NCI-H2029 (cell line): ENCODE measurements at places on chromosomes 13 and 19.

- DNase-seq: no peak
These were observed 606 bp downstream of the ERCC5 start for GRCh38 chr13:102846261-102847015.

DNA sequence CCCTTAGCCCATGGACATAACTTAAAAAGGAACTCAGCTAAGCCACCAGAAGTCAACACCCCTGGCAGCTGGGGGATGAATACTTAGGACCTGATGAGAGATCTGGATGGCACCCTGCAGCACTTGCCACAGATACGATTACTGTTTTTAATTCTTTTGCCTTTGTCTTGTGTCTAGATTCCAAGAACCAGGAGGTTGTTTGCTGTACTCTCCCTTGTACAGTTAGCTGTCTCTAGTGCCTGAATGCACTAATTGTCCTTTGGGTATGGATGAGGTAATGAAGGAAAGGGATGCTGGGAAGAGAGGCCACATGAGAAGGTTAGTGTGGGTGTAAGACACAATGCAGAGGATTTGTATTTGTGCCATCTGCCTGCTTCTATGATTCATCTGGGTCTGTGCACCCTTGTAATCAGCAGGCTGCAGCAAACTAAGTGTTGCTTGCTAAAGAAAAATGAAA lies 385.8 kb downstream of the KCNRG start:
- no peak for DNase-seq

GRCh38 chr19:42193706-42194105 lies 23.8 kb downstream of the DEDD2 start:
- DNase-seq: no peak

- DNase-seq: no peak
These were observed 8.8 kb upstream of the BBC3 start for GRCh38 chr19:47239610-47240296.

- no peak for DNase-seq
These were observed 879 bp upstream of the FCGBP start for GRCh38 chr19:39935364-39935661.

DNA sequence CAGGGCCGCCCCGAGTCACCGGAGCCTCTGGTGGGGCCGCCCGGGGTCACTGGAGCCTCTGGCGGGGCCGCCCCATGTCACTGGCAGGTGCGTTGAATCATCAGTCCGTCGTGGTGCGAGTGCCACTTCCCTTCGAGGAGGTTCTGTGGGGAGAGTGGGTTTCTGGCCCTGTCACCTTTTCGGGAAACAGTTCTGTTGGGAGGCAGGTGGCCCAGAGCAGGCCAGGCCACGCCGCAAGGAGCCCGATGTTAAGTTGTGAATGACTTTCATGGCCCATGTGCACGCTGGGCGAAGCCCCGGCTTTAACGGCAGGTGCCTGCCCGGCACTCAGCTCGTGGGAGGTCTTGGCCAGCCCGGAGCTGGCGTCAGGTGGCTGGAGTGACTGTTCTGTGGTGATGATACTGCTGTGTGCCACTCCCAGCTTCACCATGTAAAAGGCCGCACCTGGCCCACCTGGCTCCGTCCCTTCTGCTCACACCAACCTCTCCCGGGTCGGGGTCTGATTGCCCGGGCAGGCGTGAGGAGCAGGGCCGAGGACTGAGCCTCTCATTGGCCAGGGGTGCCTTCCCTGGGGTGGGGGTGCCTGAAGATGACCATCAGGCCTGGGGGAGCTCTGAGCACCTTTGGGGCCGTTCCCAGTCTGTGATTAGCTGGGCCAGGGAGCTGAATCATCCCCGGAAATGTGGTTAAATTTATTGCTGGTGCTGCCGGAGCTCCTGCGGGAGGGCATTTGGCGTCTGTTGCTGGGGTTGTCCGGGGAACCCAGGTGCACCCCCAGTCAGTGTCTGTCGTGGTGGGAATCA lies 29.2 kb downstream of the CSNK1G2 start:
- DNase-seq: no peak

DNA sequence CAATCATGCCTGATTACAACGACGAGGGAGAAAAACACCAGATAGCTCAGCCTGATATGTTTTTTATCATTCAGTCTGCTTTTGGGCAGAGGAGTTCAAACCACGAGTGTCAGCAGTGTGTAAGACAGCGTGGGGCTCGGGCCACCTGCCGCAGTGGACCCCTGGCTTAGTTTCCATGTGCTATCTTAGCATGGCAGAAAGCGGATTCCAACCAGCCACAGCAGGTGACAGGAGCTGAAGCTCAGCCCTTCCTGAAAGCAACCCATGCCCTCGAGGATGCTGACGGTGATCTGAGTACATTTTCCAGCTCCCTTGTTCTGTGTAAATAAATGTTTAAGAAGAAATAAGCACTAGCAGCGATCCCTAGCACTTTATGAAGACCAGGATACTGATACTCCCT lies 32.2 kb upstream of the MBNL2 start:
- no peak for DNase-seq

- DNase-seq: no peak
These were observed 45.4 kb downstream of the ZIC5 start for GRCh38 chr13:99926014-99926731.

GRCh38 chr13:27869436-27870095 lies 50.2 kb upstream of the PDX1 start:
- DNase-seq: no peak

GRCh38 chr13:65911546-65912193 lies 1318.5 kb downstream of the PCDH9 start:
- DNase-seq: no peak

DNA sequence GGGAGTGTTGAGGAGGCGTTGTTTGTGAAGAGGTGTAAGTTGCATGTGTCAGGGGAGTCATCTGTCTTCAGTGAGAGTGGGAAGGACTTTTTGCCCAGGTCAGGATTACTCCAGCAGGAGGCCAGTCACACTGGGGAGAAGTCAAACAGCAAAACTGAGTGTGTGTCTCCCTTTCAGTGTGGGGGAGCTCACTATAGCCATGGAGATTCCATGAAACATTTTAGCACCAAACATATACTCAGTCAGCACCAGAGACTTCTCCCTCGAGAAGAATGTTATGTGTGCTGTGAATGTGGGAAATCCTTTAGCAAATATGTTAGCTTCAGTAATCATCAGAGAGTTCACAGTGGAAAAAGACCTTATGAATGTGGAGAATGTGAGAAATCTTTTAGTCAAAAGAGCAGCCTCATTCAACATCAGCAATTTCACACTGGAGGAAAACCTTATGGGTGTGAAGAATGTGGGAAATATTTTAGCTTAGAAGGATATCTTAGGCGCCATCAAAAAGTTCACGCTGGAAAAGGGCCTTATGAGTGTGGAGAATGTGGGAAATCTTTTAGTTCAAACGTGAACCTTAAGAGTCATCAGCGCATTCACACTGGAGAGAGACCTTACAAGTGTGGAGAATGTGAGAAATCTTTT lies 8.4 kb upstream of the ZNF587 start:
- no peak for DNase-seq

DNA sequence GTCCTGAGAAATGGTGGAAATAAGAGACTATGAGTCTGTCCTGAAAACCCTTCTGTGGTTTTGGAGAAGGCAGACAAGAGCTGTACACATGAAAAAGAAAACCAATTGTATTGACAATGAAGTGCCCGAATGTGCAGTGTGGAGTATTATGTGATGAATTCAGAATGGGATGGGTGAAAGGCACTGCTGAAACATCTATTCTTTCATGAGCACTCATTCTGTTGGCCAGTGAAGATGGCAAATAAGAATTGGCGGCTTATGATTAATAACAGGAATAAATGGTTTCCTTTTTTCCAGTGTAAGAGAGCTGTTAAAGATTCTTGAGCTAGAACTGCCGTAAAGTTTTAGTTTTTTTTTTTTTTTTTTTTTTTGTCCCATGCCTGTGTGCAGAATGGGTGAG lies 5.7 kb downstream of the POLR1D start:
- DNase-seq: no peak
